Forelimb muscle (tissue), 1 donor: ENCODE measurements at places on chromosomes 4 and X. TPM values are rescaled to one million over a fixed set of nuclear protein-coding genes. Genes with fewer than 3 reads are reported as not detected.
A peak's percentile ranks its signal among the peaks of the same experiment; 100 is the strongest.

DNA sequence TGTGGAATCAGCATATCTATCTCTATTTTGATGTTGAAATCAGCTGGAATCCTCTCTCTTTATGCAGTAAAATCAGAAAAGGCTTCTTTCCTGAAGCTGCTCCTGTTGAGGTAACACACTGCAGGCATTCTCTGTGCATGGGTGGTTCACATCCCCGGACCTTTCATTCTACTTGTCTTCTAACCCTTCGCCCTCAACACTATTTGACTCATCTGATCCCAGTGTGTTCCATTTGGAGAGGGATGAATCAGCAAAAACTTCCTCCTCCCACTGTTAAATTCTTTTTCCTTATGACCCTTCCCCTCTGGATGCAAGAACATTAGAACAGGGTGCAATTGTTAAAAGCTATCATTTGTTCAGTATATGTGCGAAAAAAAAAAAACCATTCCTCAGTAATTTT lies 67.4 kb downstream of the RNF150 start:
- DNase-seq, result no peak

DNA sequence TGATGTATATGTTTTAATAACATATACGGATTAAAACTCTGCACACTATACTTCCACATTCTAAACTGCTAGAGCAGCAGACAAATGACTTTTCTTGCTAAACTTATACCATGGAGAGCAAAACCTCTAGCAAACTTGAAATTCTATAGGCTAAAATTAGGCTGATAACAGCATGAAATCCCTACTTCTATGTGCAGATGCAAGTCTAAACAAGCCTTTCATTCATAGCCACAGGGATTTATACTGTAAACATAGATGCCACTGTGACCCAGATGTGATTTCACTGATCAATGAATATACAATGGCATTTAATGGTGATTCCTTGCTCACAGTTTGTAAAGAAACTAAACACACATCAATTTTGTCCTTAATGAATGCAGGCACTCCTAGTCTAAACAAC lies 151.0 kb downstream of the ANTXR2 start:
- DNase-seq, result no peak

IGSF1 gene
- polyA plus RNA-seq, result 84.6 TPM

QRFPR gene
- polyA plus RNA-seq, result 1.7 TPM

- DNase-seq, result no peak
Observed at GRCh38 chrX:43553257-43553656, 102.8 kb upstream of the MAOA start.

DNA sequence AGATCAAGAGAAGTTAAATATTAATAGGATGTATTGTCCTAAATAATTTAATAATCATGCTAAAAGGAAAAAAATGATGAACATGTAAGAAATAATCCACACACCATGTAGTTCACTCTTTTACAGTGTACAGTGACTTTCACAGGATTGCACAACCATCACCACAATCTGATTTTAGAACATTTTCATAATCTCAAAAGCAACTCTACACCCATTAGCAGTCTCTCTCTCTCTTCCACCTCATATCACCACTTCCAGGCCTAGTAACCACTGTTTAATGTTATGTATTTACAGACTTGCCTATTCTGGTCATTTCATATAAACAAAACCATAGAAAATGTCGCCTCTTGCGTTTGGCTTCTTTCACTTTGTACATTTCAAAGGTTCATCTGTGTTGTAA lies 153.4 kb downstream of the FSTL5 start:
- DNase-seq, result no peak

TBC1D8B gene
- polyA plus RNA-seq, result 4.6 TPM

- DNase-seq, result no peak
Observed at GRCh38 chr4:184957446-184958115, 60.7 kb upstream of the HELT start.

DNA sequence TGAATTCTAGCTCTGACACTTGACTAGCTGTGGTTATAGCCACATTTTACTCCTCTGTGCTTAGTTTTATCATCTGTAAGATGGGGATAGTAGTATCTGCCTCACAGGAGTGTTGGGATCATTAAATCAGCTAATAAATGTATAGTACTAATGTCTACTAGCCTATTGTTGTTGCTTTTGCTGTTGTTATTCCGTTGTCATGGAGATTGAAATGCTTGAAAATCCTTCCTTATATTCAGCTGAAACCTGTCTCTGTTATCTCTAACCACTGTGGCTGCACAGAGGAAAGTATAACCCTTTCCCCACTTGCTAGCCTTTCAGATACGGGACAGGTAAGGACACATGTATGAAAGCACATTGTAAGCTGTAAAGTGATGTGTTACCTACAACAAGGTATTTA lies 33.9 kb downstream of the CLCN5 start:
- no peak for DNase-seq

- DNase-seq, result no peak
Observed at GRCh38 chrX:39171686-39172085, 370.4 kb downstream of the MID1IP1 start.

GRK4 gene
- 12.0 TPM for polyA plus RNA-seq

GRCh38 chrX:95721011-95721410 lies 963.6 kb upstream of the DIAPH2 start:
- no peak for DNase-seq

- no peak for DNase-seq
Observed at GRCh38 chr4:101147283-101147682, 200.0 kb downstream of the PPP3CA start.

DNA sequence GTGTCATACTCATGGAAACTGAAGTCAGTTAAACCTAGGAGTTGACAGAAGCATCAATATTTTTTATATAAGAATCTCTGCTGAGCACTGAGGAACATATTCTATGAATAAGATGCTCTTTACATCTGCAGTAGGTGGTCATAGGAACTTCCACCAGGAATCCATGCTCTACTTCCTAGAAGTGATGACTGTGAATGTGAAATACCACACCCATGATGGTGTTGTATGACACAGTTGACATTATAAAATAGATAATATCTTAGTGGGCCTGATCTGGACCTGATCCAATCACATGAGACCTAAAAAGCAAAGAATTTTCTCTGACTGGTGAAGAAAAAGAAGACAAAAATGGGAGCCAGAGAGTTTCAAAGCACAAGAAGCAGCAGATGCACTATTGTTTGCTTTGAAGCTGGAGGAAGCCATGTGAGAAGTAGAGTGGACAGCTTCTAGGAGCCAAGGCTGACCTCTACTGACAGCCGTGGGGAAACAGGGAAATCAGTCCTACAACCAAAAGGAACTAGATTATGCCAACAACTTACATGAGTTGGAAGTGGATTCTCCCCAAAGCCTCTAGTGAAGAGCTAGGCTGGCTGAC lies 68.6 kb upstream of the HS3ST1 start:
- no peak for DNase-seq

GRCh38 chrX:140664939-140665338 lies 44.6 kb upstream of the LINC00632 start:
- peak; percentile 2 for DNase-seq

- DNase-seq, result no peak
Observed at GRCh38 chr4:142875117-142875516, 29.0 kb upstream of the INPP4B start.

DNA sequence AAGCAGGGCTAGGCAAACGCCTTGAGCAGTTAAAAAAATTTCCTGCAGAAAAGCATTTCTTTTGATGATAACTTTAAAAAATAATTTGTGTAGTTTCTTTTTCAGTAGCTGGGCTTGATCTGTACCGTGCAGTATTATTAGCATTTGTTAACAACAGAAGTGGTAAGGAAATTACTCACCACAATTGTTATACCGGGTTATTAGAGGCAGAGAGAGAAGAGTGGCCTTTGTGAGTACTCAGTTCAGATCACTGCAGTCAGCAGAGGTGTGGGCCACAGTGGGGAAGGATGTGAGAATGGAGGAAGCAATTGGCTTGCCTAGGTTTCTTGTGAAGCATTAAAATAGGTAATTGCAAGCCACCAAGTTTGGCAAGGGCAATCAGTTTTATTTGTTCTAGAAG lies 14.3 kb upstream of the IL21 start:
- no peak for DNase-seq

PABPC4L gene
- 7.2 TPM for polyA plus RNA-seq

DNA sequence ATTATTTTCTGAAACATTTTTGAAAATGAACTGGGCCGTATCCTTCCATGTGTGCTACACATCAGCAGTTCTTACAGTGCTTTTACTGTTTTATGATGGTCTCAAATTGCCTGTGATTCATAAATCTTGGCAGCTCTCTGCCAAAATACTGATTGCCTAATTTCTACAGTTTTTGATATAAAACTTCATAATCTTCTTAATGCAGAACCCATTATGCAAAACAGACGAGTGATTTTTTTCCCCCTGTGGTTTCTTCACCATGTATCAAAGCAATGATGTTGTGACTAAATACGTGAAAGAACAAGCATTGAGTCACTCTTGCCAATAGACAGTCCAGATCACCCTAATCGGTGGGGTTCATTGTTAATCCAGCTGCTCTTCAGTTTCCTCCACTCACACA lies 156.4 kb upstream of the WDR1 start:
- no peak for DNase-seq

DNA sequence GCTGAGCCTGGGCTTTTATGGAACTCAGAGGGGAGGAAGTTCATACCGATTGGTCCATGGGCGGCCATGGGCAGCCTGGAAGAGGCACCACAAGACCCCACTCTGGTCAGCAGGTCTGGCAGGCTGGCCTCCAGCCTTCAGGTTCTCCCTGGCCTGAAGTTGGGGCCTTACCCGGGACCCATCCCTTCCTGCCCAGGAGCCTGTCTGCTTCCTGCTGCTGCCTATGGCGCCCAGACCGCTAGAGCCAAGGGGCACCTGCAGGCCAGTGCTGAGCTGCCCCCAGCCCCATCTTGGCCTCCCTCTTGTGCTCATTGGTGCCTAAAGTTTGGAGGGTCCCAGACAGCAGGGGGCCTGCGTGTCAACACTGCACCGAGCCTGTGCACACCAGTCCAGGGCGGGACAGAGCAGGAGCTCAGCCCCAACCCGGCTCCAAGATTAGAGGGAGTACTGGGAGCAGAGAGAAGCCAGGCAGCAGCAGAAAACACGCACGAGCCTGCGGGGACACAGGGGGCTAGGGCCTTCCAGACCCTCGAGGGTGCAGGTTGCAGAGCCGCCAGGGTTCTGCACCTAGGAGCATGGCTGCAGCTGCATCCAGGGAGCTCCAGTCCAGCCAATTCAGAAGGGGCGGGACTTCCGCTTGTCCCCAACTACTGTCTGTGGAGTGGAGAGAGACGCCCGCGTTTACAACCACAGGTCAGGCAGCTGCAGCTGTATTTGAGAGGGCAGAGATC lies 30.7 kb upstream of the ZNF280C start:
- no peak for DNase-seq

TIGD4 gene
- polyA plus RNA-seq, result 3.6 TPM

DNA sequence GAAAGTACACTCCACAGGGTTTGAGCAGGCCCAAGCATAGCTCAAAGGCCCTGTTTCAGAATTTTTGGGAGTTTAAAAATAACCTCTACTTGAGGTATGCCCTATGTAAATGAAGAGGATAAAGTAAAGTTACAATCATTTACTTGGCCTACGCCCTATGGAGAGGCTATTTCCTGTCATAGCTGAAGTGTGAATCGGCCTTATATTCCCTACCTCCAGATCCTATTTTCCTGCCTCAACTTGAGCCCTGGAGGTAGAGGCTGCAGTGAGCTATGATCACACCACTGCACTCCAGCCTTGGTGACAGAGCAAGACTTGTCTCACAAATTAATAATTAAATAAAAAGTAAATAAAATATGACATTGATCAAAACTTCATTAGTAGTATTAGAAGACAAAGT lies 11.5 kb upstream of the TXLNG start:
- no peak for DNase-seq

DNA sequence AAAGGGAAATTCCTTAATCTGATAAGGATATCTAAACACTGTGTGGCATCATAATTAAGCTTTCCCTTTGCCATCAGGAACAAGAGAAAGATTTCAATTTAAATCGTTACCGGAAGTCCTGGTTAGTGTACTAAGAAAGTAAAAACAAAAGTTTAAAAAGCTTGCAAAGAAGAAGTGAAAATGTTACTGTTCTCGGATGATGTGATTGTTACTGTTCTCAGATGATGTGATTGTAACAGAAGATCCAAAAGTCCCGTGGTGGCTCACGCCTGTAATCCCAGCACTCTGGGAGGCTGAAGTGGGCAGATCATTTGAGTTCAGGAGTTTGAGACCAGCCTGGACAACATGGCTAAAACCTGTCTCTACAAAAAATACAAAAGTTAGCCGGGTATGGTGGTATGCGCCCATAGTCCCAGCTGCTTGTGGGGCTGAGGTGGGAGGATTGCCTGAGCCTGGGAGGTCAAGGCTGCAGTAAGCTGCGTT lies 62.5 kb downstream of the RGS12 start:
- no peak for DNase-seq

DNA sequence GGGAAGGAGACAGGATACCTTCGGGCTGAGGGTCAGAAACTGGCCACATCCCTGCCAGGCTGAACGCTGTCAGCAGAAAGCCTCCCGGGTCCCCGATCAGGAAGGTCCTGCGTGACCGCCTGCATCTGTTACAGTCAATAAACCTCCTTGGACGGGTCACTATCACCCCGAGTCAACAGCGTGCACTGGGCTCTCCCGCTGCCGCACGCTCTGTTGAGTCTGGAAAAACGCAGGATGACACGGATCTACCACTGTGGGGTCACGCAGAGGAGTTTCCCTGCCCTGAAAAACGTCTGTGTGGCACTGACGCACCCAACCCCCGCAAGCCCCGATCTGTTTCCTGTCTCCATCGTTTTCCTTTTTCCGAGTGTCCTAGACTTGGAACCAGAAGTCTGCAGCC lies 12.1 kb downstream of the PPP2R3B start:
- no peak for DNase-seq

DNA sequence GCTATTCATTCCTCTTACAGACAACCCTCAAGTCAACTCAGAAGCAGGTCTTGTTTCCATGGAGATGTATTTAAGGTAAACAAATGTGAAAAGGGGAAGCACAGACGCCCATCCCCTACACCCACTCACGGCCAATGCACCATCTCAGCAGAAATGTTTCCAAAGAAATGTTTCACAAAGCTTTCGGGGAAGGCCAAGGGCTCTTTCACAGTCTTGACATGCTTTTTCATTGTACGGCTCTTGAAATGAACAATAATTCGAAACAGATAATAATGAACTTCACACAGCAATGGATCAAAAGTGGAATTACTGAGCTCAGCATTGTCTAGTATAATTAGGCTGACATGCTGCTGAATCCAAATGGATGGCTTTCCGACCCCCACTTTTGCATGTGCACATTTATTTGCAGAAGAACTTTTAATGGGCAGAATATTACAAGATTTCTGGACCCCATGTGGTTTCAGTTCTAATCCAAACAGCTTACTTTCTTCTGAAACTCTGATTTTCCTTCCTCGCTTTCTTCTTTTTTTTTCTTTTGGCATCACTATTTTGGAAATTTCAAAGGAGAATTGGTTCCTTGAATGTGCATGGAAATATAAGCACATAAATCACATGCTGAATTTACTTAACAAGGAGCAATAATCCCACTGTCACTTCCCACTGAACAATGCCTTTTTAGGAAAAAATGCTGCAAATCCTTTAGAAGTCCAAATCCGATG lies 160.9 kb downstream of the SMIM20 start:
- no peak for DNase-seq

- DNase-seq, result no peak
Observed at GRCh38 chrX:48180811-48181210, 15.8 kb downstream of the SSX5 start.

GRCh38 chr4:108492816-108493595 lies 127.4 kb upstream of the RPL34 start:
- no peak for DNase-seq

GRCh38 chr4:2793586-2794485 lies 951 bp downstream of the SH3BP2 start:
- no peak for DNase-seq

- DNase-seq, result peak; percentile 41
Observed at GRCh38 chr4:56870946-56871345, 36.8 kb upstream of the REST start.

- DNase-seq, result no peak
Observed at GRCh38 chrX:63282077-63282476, 69.1 kb downstream of the SPIN4 start.
